MCF 10A (cell line): ENCODE measurements at places on chromosomes 6 and 20. TPM values are rescaled to one million over a fixed set of nuclear protein-coding genes. Genes with fewer than 3 reads are reported as not detected.

The KHDC1 gene
- 1.3 and 2.6 TPM in 2 replicates for total RNA-seq

The EDN1 gene
- 1.2 and 2.7 TPM in 2 replicates for total RNA-seq

The BTN1A1 gene
- total RNA-seq: not detected in 2 replicates

The BPIFB2 gene
- not detected in 2 replicates for total RNA-seq

The NKX2-2 gene
- total RNA-seq: not detected in 2 replicates

The EYA2 gene
- 0.12 TPM in 1 of 2 replicates, not detected in the other for total RNA-seq

The PPP1R14C gene
- total RNA-seq: 32.0 and 38.7 TPM in 2 replicates

The OR12D3 gene
- not detected in 2 replicates for total RNA-seq
